CD4-positive, alpha-beta memory T cell (primary cell): ENCODE measurements at places on chromosomes 7 and 10.

- H3K27me3 ChIP-seq: no peaks in the 10 kb centered on the region
- no peaks in the 10 kb centered on the region for H3K4me1 ChIP-seq
- H3K36me3 ChIP-seq: peaks cover 17% of the 10 kb centered on the region
- no peak overlapping the region for H3K27ac ChIP-seq
- no peak for DNase-seq
- no peak overlapping the region for H3K4me3 ChIP-seq
Measured at GRCh38 chr7:139588632-139589031, 65.1 kb downstream of the CLEC2L start.

- no peak overlapping the region for H3K4me3 ChIP-seq
- H3K27ac ChIP-seq: no peak overlapping the region
- H3K4me1 ChIP-seq: no peaks in the 10 kb centered on the region
- no peaks in the 10 kb centered on the region for H3K36me3 ChIP-seq
- DNase-seq: peak; percentile 11
Measured at GRCh38 chr7:142375710-142376313, 118.0 kb upstream of the PRSS58 start.

- DNase-seq: peak; percentile 22
- no peaks in the 10 kb centered on the region for H3K4me1 ChIP-seq
- H3K4me3 ChIP-seq: no peak overlapping the region
- no peaks in the 10 kb centered on the region for H3K36me3 ChIP-seq
Measured at GRCh38 chr10:27783660-27784059, 38.0 kb upstream of the MKX start.

DNA sequence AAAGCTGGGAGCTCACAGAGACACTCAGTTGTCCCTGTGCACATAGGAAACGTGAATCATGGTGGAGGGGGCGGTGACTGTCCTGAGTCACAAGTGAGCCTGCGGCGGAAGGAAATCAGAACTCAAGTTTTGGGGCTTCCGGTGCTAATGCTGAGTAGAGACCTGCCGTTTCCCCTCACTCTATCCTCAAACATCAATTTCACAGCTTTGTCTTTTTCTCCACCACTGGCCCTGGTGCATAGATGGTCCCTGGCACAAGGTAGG is 21.9 kb downstream of the ADCYAP1R1 start:
- H3K36me3 ChIP-seq: no peaks in the 10 kb centered on the region
- no peak for DNase-seq
- no peaks in the 10 kb centered on the region for H3K27me3 ChIP-seq
- no peaks in the 10 kb centered on the region for H3K4me1 ChIP-seq

- H3K4me3 ChIP-seq: no peak overlapping the region
- no peaks in the 10 kb centered on the region for H3K36me3 ChIP-seq
- H3K27me3 ChIP-seq: no peaks in the 10 kb centered on the region
- H3K27ac ChIP-seq: no peak overlapping the region
- no peaks in the 10 kb centered on the region for H3K4me1 ChIP-seq
Measured at GRCh38 chr7:36051501-36051900, 101.6 kb upstream of the EEPD1 start.
